PC-3 (cell line): ENCODE measurements at places on chromosomes 5 and 9. TPM values are rescaled to one million over a fixed set of nuclear protein-coding genes. Genes with fewer than 3 reads are reported as not detected.

The DNAI1 gene
- total RNA-seq, result not detected in 2 replicates

The CDKN2A gene
- total RNA-seq, result 273 and 293 TPM in 2 replicates

The OBP2B gene
- total RNA-seq, result not detected in 2 replicates

The PCDHA1 gene
- total RNA-seq, result not detected in 2 replicates

DNA sequence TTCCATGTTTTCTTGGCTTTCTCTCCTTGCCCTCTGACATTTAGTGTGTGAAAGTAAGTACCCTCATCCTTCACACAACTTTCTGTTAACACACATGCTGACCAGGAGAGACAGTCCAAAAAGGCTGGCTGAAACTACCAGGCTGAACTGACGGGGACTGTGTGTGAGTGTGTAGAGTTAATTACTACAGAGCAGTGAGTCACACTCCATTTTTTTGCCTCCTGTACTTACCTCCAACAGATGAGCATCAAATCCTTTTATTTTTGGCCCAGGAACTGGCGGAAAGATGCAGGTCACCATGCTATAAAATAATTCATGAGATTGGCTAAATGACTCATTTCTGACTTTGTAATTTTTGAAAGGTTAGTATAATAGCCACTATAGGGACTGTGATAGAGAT is 20.2 kb upstream of the AGXT2 start:
- peak; percentile 21 for DNase-seq

DNA sequence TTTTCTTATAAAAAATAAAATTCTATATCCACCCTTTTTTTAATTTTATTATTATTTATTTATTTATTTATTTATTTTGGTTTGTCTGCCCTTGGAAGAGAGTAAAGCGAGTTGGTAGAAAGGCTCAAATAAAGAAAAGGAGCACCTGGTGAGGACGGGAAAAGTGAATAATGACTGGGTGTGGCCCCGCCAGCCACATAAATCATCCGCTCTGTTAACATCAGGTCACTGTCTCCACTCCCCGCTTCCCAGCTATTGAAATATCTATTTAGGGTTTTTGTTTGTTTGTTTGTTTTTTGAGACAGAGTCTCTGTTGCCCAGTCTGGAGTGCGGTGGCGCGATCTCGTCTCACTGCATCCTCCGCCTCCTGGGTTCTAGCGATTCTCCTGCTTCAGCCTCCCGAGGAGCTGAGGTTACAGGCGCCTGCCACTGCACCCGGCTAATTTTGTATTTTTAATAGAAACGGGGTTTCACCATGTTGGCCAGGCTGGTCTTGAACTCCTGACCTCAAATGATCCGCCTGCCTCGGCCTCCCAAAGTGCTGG is 844 bp downstream of the POLR3G start:
- peak; percentile 51 for DNase-seq

The BAAT gene
- 0.07 TPM in 1 of 2 replicates, not detected in the other for total RNA-seq

DNA sequence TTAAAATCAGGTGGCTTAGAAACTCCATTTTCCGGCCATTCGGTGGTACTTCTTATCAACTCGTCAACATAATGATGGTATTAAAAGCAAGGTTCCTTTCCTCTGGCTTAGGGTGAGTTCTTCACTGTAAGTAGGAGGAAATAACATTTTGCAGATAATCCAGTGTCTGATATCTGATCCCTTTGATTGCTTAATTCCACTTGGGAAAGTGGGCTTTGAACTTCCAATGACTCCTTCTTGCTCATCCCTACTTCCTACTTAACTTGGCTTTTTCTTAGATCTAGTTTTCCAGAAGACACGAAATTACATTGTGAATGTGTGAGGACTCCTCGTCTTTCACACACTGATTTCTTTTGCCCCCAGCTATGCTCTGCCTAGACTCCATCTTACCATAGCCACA is 31.5 kb downstream of the DDX31 start:
- DNase-seq, result peak; percentile 40

The NAIP gene
- total RNA-seq, result 0.81 and 1.8 TPM in 2 replicates
